ENCODE measurements at places on chromosomes 13 and 19.

- no peak for DNase-seq
These were observed 2269.2 kb upstream of the PCDH20 start for GRCh38 chr13:63684822-63685221.

DNA sequence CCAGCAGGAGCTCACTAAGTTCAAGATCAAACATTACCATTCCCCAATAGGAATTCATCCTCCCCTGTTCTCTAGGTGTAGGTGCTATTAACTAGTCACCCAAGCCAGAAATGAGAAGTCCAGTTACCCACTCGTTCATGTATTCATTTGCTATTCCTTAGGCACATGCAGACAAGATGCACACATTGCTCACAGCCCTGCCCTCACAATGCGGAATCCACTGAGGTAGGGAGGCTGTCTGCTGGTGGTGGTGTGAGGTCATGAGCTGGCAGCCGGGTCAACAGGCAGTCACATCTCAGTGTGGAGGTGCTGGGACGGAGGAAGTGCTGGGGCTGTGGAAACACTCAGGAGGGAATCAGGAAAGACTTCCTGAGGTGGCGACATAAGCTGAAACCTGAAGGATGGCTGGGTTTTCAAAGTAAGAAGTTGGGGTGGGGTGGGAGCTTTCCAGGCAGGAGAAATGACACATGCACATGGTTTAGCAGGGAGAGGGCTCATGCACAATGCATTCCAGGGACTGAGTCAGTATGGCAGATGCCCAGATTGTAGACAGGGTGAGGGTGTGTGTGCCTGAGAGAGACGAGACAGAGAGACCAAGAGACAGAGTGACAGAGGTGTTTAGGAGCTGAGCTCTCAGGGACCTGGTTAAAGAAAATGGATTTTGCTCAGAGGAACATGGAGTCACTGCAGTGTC is 117.6 kb downstream of the USP12 start:
- DNase-seq: no peak

DNA sequence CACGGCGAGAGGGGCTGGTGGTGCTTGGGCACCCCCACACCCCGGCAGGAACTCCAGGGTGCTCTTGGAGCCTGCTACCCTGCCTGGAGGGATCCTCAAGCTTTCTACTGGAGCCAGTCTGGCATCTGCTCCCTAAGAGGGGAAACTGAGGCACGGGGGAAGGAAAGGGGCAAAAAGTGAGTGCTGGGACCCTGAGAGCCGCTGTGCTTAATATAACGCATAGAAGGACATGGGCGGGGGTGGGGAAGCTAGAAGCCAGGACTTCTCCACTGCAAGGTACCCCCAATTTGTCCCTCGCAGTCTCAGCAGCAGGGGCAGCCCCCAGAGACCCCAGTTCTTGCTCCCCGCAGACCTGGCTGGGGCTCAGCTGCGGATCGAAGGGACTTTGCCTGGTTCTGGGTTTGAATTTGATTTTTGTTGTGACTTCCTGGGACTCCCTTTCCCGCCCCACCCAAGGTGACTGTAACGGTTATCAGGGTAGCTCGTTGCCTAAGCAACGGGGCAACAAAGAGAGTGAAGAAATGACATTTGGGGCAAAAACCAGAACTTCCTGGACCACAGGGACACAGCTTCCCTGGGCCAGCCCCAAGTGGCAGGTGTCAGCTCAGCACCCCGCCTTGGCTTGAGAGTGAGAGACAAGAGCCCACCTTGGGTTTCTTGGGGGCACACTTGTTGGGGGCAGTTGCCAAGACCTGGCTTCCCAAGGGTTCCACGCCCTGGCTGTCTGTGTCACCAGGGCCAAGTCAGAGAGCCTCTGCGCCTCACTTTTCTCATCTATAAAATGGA is 638 bp downstream of the ADGRE5 start:
- no peak for DNase-seq

GRCh38 chr19:44718441-44719261 is 19.7 kb downstream of the CEACAM16 start:
- no peak for DNase-seq

DNA sequence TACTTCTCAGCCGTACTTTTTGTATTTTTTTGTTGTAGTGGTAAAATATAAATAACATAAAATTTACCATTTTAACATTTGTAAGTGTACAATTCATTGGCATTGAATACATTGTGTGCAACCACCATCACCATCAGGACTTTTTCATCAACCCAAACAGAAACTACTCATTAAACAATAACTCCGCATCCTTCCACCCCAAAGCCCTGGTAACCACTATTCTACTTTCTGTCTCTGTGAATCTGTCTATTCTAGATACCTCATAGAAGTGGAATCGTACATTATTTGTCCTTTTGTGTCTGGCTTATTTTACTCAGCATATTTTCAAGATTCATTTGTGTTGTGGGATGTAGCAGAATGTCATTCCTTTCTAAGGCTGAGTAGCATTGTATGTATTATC is 38.5 kb downstream of the USPL1 start:
- no peak for DNase-seq

- no peak for DNase-seq
These were observed 55.4 kb upstream of the SCEL start for GRCh38 chr13:77480066-77480465.

DNA sequence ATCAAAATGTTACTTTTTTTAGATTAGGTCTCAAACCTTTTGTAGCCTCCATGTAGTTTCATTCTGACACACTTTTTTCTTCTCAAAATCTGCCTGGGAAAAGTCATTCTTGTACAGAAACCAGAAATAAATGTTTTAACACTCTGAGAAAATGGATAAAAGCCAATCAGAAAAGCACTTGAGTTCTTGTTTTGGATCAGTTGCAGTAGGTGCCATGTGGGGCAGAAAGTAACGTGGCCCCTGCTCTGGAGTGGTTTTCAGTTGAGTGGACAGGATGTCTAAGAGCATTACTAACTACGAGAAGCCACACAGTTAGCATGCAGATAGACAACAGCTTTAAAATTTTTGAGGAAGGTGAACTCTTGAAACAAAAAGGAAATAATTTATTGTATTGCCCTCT is 19.1 kb downstream of the GPR183 start:
- peak; percentile 27 for DNase-seq

DNA sequence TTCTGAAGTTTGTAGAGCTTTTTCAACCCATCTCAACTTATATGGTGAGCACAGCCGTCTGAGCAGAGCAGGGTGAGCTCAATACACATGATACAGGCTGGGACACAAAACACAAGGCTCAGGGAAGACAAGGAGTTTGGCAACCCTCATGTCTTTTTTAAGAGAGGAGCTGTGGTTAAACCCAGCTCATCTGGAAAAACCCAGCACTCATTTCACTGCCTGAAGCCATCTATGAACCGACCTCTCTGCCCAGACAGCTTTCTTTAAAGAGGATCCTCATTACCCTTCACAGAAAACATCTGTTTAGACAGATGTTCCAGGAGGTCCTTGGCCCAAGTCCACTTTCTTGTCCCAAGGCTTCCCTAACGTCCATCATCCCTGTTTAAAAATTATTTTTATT is 170.0 kb upstream of the TSHZ3 start:
- no peak for DNase-seq

GRCh38 chr19:5679289-5680083 is 830 bp downstream of the MICOS13 start:
- DNase-seq: no peak

- DNase-seq: no peak
These were observed 1.1 kb upstream of the APOE start for GRCh38 chr19:44904426-44904994.

- DNase-seq: no peak
These were observed 2.0 kb downstream of the MISP start for GRCh38 chr19:752652-753517.

GRCh38 chr19:8567522-8568172 is 9.6 kb downstream of the MYO1F start:
- no peak for DNase-seq

- no peak for DNase-seq
These were observed 4.8 kb downstream of the C19orf25 start for GRCh38 chr19:1474011-1474764.

- DNase-seq: no peak
These were observed 36.1 kb downstream of the RCBTB1 start for GRCh38 chr13:49549289-49549688.

GRCh38 chr13:52650731-52651130 is 1.9 kb upstream of the SUGT1 start:
- DNase-seq: no peak

GRCh38 chr19:32201211-32201610 is 144.2 kb upstream of the ZNF507 start:
- DNase-seq: no peak

- DNase-seq: no peak
These were observed 109.0 kb downstream of the TNFRSF19 start for GRCh38 chr13:23679220-23679619.

DNA sequence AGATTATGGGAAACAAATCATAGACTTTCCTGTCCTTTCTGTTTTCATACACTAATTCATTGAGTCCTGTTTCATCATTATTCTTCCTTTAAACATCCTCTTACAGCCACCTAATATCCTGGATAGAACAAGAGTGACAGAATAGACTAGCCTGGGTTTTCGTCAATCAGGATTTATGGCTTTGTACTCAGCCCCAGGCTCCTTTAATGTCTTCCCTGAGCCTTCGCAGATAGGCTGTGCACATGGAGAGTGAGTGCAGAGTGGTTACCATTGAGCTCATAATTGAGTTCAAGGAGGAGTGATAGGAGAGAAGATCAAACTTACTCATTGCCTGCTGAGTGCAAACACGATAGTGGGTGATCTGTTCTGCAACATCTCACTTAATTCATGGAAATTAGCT is 304.9 kb downstream of the TDRD3 start:
- no peak for DNase-seq

GRCh38 chr13:28542804-28543203 is 47.9 kb upstream of the FLT1 start:
- no peak for DNase-seq

- no peak for DNase-seq
These were observed 44.3 kb downstream of the ZMYM2 start for GRCh38 chr13:20002787-20003186.

DNA sequence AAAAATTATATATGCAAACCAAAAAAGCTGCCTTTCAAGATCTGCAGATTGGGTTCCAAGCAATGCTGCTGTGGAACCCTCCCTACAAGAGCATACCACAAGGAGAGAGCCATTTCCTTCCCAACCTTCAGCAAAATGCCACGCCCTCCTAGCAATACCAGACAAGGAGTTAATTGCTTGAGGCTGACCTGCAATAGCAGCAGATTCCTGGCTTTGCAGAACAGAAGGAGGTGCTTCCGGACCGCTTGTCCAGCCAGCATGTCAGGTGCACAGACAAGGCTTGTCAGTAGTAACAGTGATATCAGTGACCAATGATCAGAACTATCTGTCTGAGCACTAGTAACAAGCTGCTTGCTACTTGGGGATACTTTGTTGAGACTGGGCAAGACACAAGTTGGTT is 301.6 kb downstream of the FGF14 start:
- DNase-seq: no peak

DNA sequence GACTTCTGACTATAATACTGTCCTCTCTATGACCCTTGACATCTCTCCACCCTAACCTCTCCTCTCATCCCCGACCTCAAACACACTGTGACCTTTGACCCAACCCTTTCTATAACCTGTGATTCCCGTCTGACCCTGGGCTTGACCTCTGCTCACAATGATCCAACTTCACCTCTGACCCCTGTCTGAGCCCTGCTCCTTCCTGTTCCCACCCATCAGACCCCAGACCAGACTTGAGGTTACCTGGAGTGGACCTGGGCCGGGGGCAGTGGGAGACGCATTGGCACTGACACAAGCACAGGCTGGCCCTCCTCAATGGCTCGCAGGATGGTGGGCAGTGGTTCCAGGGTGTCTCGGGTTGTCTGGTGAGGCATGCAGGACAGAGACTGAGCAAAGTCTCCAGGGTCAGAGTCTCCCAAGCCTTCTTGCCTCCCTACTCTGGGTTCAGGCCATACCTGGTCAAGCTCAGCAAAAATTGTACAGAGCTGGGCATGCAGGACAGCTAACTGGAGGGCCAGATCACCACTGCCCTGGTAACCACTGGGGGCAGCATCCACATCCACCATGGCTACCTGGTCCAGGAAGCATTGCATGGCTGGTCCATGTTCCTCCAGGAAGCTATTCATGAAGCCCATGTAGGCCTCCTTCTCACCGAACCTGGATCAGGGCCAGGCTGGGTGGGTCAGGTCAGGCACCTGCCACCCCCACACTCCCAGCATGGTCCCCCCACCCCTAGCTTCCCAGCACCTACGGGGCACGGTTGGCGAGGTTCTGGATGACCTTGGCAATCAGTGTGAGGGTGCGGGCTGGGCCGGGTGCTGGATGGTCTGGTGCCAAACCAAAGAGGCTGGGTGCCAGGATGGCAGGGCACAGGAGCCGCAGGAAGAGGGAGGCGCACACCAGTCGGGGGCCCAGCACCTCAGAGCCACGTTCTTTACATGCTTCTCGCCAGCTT is 4.4 kb upstream of the WIZ start:
- no peak for DNase-seq

DNA sequence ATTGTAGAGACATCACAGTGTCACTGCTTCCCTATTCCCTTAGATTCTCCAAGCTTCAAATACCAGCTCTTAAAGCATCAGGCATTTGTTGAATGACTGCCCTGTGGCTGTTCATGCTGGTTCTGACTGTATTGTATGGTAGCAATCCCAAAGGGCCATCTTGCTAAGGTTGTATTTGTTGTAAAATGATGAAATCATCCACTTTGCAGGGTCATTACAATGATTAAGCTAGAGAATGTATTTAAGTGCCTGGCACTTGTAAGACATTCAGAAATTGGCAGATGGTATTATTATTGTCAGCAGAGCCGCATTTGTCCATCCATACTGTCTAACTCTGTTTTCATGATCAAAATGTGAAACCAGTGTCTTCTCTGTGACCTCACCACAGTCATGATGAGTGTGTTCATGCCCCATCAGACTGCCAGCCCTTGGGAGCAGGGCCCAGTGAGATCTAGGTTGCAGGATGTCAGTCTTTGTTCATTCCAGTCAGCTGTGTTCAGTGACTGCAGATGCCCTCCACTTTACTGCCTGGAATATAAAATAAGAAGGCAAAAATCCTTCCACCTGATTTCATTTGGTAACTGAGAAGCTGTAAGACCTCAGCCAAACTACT is 86.1 kb downstream of the DHRS12 start:
- no peak for DNase-seq
